Breast epithelium (tissue), 4 donors: ENCODE measurements at places on chromosomes 3 and 15. TPM values are rescaled to one million over a fixed set of nuclear protein-coding genes. Genes with fewer than 3 reads are reported as not detected.

DNA sequence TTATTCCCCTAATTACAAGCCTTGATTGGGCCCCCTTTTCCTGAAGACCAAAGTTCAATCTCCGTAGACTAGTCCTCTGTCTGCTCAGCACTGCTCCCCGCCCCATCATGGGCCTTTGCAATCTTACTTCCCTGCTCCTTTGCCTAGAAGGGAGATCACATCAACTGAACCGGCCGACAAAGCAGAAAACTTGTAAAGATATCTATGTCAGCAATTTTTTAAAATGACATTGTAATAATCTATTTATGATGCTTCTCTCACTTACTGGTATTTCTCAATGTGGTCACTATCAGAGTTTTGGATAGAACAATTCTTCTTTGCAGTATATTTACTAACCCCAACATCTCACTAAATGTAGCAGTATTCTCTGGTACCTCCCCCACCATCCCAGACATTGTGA is 17.3 kb downstream of the ANAPC13 start:
- peaks cover 16% of the 10 kb centered on the region for H3K4me1 ChIP-seq
- no peaks in the 10 kb centered on the region for H3K27me3 ChIP-seq
- H3K4me3 ChIP-seq, result no peak overlapping the region
- DNase-seq, result no peak

GRCh38 chr15:49573421-49573820 is 47.2 kb downstream of the FAM227B start:
- no peaks in the 10 kb centered on the region for H3K36me3 ChIP-seq
- no peak overlapping the region for H3K27ac ChIP-seq
- no peaks in the 10 kb centered on the region for H3K27me3 ChIP-seq
- H3K4me1 ChIP-seq, result no peaks in the 10 kb centered on the region

The LMAN1L gene
- total RNA-seq, result not detected

The CCDC9B gene
- 14.1 TPM for total RNA-seq
